ENCODE measurements at places on chromosomes 7 and 10. TPM values are rescaled to one million over a fixed set of nuclear protein-coding genes. Genes with fewer than 3 reads are reported as not detected.

- no peak overlapping the region for H3K27ac ChIP-seq
- H3K4me3 ChIP-seq: no peak overlapping the region
- H3K36me3 ChIP-seq: peaks cover 7% of the 10 kb centered on the region
These were observed 137.7 kb downstream of the AHR start for GRCh38 chr7:17436126-17436525.

PRR15 gene
- not detected for total RNA-seq

DNA sequence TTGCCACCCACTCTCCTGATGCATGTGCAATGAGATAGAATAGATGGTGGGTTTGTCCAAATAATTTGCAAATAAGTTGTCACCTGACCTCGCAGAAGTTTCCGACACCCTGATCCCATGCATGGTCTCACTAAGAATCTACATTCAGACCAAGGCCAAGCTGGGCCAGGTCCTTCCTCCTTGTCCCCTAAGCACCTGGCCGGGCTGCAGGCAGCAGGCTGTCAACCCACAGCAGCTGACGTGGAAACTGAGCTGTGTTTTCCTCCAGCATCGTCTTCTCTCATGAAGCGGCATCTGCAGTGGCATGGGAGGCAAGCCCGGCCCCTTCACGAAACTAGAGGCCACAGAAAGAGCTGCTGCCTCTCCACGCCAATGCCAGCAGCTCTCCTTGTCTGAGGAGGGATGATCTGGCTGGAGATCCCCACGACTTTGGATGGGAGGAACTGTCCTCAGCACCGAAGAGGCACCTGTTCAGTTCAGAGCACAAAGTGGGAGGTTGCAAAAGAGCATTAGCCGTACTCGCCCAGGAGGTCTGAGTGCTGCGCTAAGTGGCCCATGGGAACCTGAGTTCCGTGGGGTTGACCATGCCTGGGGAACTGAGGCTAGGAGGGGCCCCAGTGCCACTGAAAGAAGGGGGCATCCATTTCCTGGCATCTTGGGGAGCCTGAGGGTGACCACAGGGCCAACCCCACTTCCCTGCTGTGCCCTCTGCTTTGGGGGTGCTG, 110.5 kb upstream of the INSIG1 start:
- peaks cover 13% of the 10 kb centered on the region for H3K36me3 ChIP-seq
- no peak overlapping the region for H3K27ac ChIP-seq
- no peak for DNase-seq
- H3K4me3 ChIP-seq: no peak overlapping the region
- H3K27me3 ChIP-seq: peaks cover 13% of the 10 kb centered on the region

- peaks cover 2% of the 10 kb centered on the region for H3K27me3 ChIP-seq
- no peaks in the 10 kb centered on the region for H3K36me3 ChIP-seq
- DNase-seq: no peak
- H3K27ac ChIP-seq: no peak overlapping the region
These were observed 6.9 kb upstream of the SORBS1 start for GRCh38 chr10:95567903-95568630.

HOXA3 gene
- total RNA-seq: not detected

CHST15 gene
- total RNA-seq: 0.12 TPM

- no peaks in the 10 kb centered on the region for H3K4me1 ChIP-seq
- H3K4me3 ChIP-seq: no peak overlapping the region
- no peaks in the 10 kb centered on the region for H3K36me3 ChIP-seq
- no peak for DNase-seq
These were observed 236.4 kb upstream of the GPR26 start for GRCh38 chr10:123429706-123430221.

GRCh38 chr7:105141068-105141467, 127.1 kb downstream of the KMT2E start:
- peaks cover 22% of the 10 kb centered on the region for H3K36me3 ChIP-seq
- H3K27me3 ChIP-seq: no peaks in the 10 kb centered on the region
- H3K4me1 ChIP-seq: peaks cover 6% of the 10 kb centered on the region
- H3K4me3 ChIP-seq: no peak overlapping the region

DNA sequence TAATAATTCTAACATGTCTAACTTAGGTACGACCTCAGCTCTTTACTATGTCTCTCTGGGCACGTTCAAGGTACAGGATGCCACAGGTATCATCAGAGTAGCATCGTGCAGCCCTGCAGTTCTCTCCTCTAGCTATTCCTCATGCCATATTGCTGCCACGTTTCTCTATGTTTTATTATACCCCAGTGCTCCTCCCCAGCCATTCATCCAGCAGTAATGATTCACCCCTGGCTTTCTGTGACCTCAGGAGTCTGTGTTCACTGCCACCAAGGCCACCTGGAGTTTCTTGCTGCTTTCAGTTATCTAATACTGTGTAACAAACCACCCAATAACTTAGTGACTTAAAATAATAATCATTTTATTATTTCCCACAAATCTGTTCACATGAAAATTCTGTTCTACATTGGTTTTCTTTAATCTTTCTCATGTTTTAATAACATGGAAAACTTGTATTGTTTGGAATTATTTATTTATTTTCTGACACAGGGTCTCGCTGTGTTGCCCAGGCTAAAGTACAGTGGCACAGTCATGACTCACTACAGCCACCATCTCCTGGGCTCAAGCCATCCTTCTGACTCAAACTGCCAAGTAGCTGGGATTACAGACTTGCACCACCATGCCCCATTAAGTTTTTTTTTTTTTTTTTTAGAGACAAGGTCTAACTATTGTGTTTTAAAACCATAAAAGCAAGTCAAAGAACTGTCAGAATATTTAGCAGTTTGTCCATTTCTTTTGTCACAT, 21.8 kb downstream of the REEP3 start:
- peaks cover 15% of the 10 kb centered on the region for H3K4me1 ChIP-seq
- no peaks in the 10 kb centered on the region for H3K27me3 ChIP-seq
- DNase-seq: no peak
- H3K27ac ChIP-seq: no peak overlapping the region

PTN gene
- total RNA-seq: not detected

GRCh38 chr7:93284908-93285307, 52.7 kb downstream of the VPS50 start:
- H3K4me1 ChIP-seq: no peaks in the 10 kb centered on the region
- no peaks in the 10 kb centered on the region for H3K27me3 ChIP-seq
- no peak overlapping the region for H3K27ac ChIP-seq
- peaks cover 7% of the 10 kb centered on the region for H3K36me3 ChIP-seq

DNA sequence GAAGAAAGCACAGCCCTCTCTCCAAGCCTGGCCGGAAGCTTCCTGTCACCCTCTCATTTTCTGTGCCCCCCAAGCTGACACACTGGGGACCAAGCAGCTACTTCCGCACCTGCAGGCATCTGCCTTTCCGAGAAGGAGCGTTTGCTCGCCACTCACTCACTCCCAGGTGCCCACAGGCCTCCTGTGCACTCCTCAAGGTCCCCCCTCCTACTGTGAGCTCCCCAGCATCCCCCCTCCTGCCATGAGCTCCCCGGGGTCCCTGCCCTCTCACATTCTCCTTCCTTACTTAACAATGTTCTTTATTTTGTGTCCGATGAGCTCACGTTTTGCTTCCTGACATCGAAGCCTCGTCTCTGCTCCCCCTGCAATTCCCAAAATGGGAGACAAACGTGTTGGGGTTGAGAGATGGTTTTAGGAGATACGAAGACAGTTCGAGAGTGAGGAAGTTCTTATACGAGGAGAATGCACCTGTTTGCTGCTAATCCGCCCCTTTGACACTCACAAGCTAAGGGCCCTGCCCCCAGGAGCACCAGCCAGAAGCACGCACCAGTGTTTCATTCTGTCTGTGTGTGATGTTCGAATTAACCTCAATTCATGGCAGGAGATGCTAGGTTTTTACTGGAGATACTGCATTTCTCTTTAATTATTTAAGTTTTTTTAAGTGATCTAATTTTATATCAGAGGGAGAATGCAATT, 70.2 kb downstream of the PDGFA start:
- H3K4me1 ChIP-seq: peaks cover 5% of the 10 kb centered on the region
- no peaks in the 10 kb centered on the region for H3K36me3 ChIP-seq
- H3K27ac ChIP-seq: no peak overlapping the region
- no peak overlapping the region for H3K4me3 ChIP-seq
